Left renal pelvis (tissue), 4 donors: ENCODE measurements at places on chromosomes 7 and 10.

DNA sequence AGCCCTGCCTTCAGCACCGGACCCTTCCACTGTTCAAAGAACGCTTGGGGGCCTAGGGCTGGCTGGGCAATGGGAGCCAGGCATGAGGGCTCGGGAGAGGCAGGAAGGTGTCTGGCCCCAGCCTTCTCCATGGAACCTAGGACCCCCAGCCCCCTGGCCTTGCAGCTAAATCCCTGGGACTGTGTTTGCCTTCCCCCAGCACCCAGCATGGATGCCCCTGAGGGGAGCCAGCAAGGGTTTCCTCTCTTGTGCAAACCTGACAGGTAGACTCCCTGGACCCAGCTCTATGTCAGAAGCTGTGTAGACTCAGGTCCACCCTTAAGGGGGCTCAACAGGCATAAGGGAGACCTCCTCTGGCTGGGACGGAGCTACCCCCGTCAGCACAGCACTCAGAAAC, 288.0 kb downstream of the GRID1 start:
- no peak for DNase-seq

- DNase-seq, result no peak
Measured at GRCh38 chr7:11779864-11780674, 51.9 kb downstream of the THSD7A start.

DNA sequence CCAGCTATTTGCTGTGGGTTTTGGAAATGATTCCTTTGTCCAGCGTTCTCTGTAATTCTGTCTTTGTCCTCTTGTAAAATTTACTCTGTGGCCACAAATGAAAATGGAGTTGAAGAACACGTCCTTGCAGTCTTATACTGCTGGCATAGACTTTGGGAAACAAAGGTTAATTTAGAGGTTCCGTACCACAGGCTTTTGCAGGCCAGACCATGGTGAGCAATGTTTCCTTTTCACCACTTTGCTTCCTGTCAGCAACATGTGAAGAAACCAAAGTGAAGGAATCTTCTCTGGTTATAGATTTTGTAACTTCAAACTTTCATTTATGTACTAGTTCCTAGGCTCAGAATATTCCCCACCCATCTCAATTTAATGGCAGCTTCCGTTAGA, 488.5 kb downstream of the MDFIC start:
- no peak for DNase-seq

- no peak for DNase-seq
Measured at GRCh38 chr10:27019827-27020226, 80.5 kb downstream of the ANKRD26 start.

GRCh38 chr10:10294881-10295529, 722.7 kb upstream of the CELF2 start:
- DNase-seq, result no peak

DNA sequence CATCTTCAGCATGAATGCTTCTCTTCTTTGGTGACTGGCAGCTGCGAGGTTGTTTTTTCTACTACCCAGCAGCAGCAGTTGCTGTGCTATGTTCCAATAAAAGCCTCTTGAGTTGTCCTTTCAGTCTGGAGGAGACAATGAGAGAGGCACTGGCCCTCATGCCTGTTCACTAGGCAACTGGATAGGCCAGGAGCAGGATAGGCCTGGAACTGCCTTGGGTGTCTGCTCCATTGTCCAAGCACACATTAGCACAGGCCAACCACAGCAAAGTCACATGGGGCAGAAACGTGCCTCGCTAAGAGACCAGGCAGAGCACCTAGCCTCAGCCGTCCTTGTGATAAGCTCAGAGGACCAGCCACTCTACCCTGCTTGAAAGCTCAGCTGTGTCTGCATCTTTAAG, 76.9 kb upstream of the PDCD4 start:
- no peak for DNase-seq

DNA sequence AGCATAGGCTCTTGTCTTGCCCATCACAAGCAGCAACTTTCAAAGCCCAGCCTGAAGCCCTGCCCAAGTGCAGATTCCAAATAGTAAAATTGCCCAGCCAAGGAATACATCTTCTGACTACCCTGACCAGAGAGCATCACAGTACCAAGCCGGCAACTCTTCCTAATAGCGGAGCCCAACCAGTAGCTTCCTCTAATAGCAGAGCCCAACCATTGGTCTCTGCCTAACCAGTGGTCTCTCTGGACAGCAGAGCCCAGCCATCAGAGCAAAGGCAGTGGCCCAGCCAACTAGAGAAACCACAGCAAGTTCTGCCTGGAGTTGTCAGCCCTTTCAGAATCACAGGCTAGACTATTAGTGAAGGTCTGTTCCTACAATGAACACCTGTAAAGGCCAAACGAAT, 285.6 kb downstream of the HGF start:
- DNase-seq, result peak; percentile 14

DNA sequence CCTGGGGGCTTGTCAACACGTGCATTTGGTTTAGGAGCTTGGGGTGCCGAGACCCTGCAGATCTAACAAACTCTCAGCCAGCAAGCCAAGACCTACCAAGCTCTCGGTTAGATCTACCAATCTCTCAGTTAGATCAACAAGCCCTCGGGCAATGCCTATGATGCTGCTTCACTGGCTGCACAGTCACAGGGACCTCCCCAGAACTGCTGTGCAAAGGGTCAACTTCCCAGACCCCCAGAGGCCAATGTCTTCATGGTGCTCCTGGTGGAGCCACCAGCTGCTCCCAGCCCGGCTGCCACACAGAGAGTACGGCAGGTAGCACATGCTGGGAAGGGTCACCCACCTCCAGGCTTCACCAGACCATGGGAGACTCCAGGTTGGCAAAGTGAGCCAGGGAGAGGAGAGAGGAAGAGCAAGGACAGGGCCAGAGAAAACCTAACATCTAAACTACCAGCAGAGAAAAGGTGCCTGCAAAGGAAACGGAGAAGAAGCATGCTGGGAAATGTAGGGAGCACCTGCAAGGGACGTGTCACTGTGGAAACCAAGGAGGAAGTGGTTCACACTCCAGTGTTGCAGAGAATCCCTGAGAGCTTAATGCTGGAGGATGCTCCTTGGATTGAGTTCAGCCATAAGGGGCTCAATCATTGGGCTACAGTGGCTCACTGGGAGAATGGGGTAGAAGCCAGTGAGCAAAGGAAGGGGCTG, 51.5 kb upstream of the GDF10 start:
- no peak for DNase-seq

GRCh38 chr7:95398155-95398940, 2.2 kb upstream of the PON3 start:
- no peak for DNase-seq

DNA sequence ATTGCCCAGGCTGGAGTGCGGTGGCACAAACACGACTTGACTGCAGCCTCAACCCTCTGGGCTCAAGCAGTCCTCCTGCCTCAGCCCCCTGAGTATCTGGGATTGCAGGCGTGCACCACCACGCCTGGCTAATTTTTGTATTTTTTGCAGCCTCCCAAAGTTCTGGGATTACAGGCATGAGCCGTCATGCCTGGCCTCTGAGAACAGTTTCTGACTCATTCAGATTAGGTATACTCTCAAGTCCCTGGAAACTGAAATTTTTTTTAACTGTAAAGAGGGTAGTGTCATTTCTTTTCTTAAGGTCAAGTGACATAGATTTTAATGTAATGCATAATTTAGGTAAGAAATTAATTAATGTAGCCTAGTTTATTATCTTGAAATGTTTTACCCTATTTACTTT, 104.7 kb downstream of the SEPTIN7 start:
- DNase-seq, result no peak

- no peak for DNase-seq
Measured at GRCh38 chr7:88200789-88201188, 19.0 kb downstream of the SRI start.

DNA sequence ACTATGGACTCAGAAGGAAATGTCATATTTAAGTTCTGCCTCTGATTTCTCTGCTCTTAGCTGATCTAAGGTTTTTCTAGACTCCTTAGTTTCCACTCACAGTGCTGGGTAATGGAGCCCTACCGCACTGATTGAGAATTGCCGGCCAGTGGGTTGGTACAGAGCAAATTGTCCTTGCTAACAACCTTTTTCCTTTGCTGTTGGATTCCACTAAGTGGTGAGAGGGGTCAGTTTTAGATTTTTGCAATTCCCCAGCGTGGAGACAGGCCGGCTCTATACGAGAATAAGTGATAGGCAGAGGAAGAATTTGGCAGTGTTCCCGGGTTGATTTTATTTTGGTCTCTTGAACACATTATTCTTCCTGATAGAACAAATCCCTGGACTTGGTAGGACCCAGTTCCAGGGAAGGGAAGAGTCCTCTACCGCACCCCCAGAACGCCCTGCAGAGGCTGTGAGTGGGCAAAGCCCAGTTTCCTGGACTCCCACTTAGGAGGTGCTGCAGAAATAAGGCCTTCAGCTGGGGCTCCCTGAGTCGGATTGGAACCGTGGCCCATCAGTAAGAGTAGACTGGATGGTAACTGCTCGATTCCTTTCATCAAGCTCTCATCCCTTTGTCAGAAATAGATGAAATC, 3.0 kb upstream of the NRP1 start:
- DNase-seq, result no peak

GRCh38 chr10:112915590-112916572, 34.2 kb upstream of the TCF7L2 start:
- no peak for DNase-seq

GRCh38 chr10:122864901-122865300, 14.5 kb downstream of the FAM24B start:
- DNase-seq, result no peak

- no peak for DNase-seq
Measured at GRCh38 chr7:98294798-98295382, 13.4 kb downstream of the BRI3 start.

DNA sequence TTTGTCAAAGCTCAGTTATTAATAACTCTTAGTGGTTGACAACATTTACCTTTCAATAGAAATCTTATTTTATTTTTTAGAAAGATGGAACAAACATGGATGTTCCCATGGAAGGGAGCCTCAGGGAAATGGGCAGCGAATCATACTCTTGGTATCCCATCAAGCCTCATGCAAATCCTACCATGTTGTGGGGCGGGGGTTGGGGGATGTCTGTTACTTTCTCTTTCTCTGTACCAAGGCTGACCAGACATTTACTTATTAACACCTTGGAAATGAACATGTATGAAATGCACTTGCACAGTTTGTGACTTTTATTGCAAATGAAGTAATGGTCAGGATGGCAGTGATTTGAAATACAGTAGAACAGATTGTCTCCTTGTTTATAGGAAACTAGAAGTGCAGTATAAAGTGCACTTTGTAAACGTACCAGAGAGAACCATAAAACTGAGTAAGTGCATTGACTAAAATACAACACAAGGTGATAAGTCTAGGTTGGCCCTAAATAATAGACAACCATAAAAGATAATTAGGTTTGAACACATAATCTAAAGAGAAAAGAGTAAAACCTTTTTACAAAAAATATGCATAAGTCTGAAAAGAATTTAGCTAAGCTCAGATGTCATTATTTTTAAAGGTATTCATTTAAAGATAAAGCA, 32.4 kb downstream of the SEMA3D start:
- DNase-seq, result no peak

- DNase-seq, result no peak
Measured at GRCh38 chr10:113552014-113552413, 839 bp upstream of the HABP2 start.

DNA sequence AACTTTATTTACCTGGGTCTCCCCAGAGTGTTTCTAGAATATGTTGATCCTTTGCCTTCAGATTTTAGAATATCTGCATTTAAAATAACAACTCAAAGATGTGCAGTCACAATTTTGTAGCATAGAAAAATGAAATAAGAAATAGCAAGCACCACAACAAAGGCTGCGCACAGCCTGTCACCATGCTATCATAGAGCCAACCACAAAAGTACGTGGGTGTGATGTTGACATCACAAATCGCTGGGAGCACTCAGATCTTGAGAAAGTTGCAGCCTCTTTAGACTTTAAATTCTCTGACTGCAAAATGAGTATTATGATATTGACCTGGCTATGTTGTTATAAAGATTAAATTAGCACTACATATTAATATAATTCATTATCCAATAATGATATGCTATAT, 177.9 kb downstream of the TNS3 start:
- no peak for DNase-seq

- no peak for DNase-seq
Measured at GRCh38 chr7:13159467-13160184, 472.2 kb downstream of the ARL4A start.

GRCh38 chr10:78772486-78772885, 296.3 kb upstream of the ZMIZ1 start:
- no peak for DNase-seq

DNA sequence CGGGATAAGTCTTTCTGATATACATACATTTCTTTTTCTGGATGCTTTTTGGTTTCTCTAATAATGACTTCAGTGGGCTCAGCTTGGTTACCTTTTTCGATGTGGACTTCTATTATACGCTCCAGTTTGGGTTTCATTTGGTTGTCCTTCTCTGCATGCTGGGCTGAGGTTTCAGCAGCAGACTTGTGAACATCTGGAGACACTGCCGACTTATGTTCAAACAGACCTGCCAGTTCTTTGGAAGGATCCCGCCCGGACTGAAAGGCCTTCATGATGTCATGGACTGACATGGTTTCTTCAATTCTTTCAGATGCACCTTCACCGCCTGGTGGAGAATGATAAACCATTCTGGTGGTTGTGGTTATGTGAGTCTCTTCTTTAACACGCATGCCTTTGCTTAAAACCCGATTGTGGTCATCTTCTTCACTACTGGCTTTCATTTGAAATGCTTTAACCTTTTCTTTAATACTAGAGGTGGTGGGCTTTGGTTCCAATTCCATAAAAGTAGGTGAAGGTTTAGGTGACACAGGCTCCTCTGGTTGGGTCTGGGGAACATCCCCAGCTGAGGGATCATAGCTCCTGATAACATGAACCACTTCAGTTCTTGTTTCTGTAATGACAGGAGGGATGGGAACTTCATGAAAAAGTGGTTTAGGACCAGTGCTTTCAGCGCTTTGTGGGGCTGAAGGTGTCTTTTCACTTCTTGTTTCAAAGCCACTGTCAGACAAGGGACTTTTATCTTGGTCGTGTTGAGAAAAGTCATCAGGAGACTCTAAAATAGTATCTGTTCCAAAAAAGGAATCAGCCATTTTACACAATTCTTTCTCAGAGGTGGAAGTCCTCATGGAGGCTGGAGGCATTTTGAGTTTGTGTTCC, 167.7 kb upstream of the CCDC6 start:
- no peak for DNase-seq

DNA sequence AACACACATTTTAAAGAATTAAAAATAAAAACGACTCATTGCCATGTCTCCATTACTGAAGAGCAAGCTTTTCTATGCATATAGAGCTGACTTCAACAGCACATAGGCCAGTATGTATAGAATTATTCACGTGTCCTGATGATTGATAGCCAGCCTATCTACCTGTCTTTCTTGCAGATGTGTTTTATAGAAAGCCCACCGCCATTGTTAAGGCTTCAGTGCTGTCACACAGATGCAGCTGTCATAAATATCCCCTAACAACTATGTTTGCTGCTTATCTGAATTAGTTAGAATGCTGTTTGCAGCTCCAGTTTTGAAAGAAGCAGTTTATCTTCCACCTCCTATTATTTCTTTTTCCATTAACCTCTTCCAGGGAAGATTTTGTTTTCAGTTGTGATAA, 235.9 kb downstream of the SLC25A13 start:
- DNase-seq, result no peak

- DNase-seq, result no peak
Measured at GRCh38 chr10:70135046-70135445, 2.4 kb upstream of the AIFM2 start.

- no peak for DNase-seq
Measured at GRCh38 chr7:19118636-19119371, 1.4 kb upstream of the TWIST1 start.

GRCh38 chr7:34755008-34755407, 97.0 kb downstream of the NPSR1 start:
- no peak for DNase-seq
